Upper lobe of right lung (tissue), 1 donor: ENCODE measurements at places on chromosomes 2 and 18. TPM values are rescaled to one million over a fixed set of nuclear protein-coding genes. Genes with fewer than 3 reads are reported as not detected.

The HMSD gene
- total RNA-seq: 2.1 TPM

The PTPN4 gene
- total RNA-seq: 45.4 TPM

- no peak overlapping the region for H3K27ac ChIP-seq
- no peaks in the 10 kb centered on the region for H3K27me3 ChIP-seq
- no peak for DNase-seq
Observed at GRCh38 chr2:179340678-179341077, 76.0 kb upstream of the SESTD1 start.

DNA sequence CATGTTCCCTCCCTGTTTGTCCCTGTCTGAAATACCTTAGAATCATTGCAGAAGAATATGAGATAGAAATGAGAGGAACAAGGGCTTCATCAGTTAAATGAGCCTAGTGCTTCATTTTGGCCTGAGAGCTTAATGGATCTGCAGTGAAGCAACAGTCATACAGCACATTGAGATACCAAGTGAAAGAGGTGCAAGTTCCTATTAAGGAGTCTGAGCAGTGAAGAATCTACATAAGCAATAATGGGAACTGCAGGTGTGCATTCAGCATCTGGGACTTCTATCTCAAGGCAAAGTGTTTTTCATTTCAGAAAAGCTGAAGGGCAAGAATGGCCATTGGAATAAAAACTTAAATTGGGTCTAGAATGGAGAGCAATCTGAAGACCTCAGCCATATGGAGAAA is 323.2 kb upstream of the SLC39A10 start:
- no peaks in the 10 kb centered on the region for H3K36me3 ChIP-seq
- H3K4me3 ChIP-seq: no peak overlapping the region
- no peak overlapping the region for H3K27ac ChIP-seq
- H3K4me1 ChIP-seq: no peaks in the 10 kb centered on the region
- H3K27me3 ChIP-seq: no peaks in the 10 kb centered on the region
- no peak for DNase-seq
